Body of pancreas (tissue), 4 donors: ENCODE measurements at places on chromosomes 3 and 15. TPM values are rescaled to one million over a fixed set of nuclear protein-coding genes. Genes with fewer than 3 reads are reported as not detected.

Gene SLC24A5
- total RNA-seq = not detected

Gene VGLL3
- total RNA-seq = 10.2 TPM

Gene PRR20G
- not detected for total RNA-seq

Gene FANCD2
- 1.0 TPM for total RNA-seq

Gene LRRC34
- total RNA-seq = not detected

DNA sequence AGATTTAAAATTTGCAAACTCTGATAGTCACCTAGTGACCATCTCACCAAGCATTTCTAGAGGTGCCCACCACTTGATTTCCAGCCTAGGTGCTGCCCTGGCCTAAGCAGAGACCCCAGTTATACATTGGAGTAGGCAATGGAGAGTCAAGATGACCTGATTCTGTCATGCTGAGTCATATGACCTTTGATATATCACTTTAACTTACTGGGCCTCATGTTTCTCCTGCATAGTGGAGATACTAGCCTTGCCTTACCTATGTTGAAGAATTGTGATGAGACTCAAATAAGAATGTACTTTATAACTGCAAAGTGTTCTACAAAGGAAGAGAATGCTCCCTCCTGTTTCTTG is 75.5 kb upstream of the XCR1 start:
- H3K36me3 ChIP-seq = no peaks in the 10 kb centered on the region
- H3K27ac ChIP-seq = no peak overlapping the region
- no peak for DNase-seq
- H3K27me3 ChIP-seq = no peaks in the 10 kb centered on the region
- no peak overlapping the region for H3K4me3 ChIP-seq

DNA sequence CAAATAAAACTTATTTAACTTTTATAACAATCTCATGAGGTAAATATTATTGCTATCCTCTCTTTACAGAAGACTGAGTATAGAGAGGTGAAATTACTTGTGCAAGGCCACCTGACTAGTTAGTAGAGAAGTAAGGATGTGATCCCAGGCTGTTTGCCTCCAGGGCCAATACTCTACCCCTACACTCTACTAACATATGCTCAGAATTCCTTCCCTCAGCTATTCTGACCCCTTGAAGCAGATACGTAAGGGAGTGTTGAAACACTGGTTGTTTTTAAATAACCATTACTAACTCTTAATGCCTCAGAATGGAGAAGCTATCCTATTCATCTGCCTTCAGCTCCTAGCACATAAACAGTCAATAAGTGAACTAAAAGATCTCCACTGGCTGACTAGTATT is 24.1 kb downstream of the CSTA start:
- no peaks in the 10 kb centered on the region for H3K4me1 ChIP-seq
- no peak for DNase-seq
- no peaks in the 10 kb centered on the region for H3K36me3 ChIP-seq
- H3K27me3 ChIP-seq = no peaks in the 10 kb centered on the region
- no peak overlapping the region for H3K27ac ChIP-seq

GRCh38 chr3:31880020-31880419 is 101.0 kb downstream of the OSBPL10 start:
- no peaks in the 10 kb centered on the region for H3K27me3 ChIP-seq
- H3K4me3 ChIP-seq = no peak overlapping the region
- H3K4me1 ChIP-seq = peaks cover 4% of the 10 kb centered on the region
- H3K36me3 ChIP-seq = no peaks in the 10 kb centered on the region

DNA sequence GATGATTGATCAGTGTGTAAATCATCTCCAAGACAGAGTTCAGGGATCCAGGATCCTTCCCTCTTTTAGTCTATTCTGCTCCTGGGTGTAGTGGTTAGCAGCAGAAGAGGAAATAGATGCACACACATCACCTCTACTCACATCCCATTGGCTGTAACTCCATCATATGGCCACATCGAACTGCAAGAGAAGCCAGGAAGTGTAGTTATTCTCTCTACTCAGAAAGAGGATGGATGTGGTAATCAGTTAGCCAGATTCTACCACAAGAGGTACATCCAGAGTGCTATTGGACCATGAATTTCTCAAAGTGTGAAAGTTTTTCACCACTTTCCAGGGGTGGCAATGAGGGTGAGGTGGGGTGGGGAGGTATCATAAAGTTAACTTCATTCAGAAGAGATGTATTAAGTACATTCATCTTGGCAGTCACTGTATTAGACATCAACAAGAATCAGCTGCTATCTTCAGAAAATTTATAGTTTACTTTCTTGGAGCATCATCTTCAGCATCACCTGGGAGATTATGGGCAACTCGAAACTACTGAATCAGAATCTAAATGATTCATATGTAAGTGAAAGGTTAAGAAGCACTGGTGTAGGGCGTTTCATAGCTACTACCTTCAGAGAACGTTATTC is 60.6 kb upstream of the GAP43 start:
- H3K4me3 ChIP-seq = no peak overlapping the region
- no peak for DNase-seq
- no peaks in the 10 kb centered on the region for H3K36me3 ChIP-seq
- no peaks in the 10 kb centered on the region for H3K27me3 ChIP-seq
- no peaks in the 10 kb centered on the region for H3K4me1 ChIP-seq

DNA sequence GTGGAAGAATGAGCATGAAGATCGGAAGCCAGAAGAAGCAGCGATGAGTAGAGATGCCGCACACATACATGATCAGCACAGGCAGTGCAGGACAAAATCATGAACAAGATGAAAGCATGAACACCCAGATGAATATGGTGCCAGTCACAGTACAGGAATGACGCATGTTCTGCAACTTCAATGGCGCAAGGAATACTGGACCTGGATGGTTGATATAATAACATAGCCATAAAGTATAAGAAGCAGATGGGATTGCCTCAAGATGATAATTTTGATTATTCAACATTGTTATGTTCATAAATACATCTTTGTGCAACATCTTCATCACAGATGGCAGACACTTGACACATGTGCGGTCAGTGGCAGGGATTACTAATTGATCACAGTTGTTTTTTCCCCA is 59.7 kb upstream of the SLCO3A1 start:
- H3K4me3 ChIP-seq = no peak overlapping the region
- no peak overlapping the region for H3K27ac ChIP-seq
- H3K27me3 ChIP-seq = no peaks in the 10 kb centered on the region
- H3K4me1 ChIP-seq = no peaks in the 10 kb centered on the region

- no peak overlapping the region for H3K4me3 ChIP-seq
- H3K36me3 ChIP-seq = no peaks in the 10 kb centered on the region
- no peaks in the 10 kb centered on the region for H3K4me1 ChIP-seq
- DNase-seq = no peak
- no peak overlapping the region for H3K27ac ChIP-seq
- no peaks in the 10 kb centered on the region for H3K27me3 ChIP-seq
Observed at GRCh38 chr15:67396114-67396513, 124.8 kb upstream of the C15orf61 start.

DNA sequence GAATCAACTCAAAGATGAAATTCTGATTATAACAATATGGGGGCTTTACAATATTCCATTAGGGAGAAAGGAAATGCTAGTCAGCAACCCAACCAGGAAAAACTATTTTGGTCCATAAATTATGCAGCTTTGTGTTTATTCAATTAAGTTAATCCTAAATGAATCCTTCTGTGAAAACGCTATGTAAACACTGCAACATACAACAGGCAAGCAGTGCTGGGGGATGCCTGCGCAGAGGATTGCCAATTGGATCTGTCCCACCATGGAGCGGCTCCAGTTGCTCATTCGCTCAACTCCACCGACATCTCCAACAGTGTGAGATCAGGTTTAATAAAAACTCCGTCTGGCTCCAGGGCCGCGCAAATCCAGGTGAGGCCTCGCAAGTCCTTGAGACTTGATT is 290.5 kb upstream of the VEPH1 start:
- H3K4me3 ChIP-seq = no peak overlapping the region
- no peaks in the 10 kb centered on the region for H3K4me1 ChIP-seq
- H3K27ac ChIP-seq = no peak overlapping the region

DNA sequence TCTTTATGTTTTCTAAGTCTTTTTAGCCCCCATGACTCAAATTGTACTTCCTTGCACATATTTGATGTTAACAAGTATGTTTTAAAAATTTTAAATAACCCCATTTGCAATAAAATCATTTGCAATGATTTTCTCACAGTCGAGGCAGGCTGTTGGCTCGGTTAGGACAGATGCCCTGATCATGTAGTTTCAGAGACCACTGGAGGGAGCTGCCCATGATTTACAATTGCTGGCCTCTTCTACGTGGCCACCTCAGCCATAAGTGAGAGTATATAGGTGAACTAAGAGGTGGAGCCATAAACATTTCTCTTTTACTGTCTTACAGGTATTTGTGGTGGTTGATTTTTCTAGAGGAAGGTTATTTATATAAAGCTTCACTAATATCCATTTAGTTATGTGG is 1.7 kb downstream of the DTWD1 start:
- H3K4me1 ChIP-seq = peaks cover 44% of the 10 kb centered on the region
- peak overlapping the region; percentile 68 for H3K4me3 ChIP-seq
- peaks cover 5% of the 10 kb centered on the region for H3K36me3 ChIP-seq
- DNase-seq = peak; percentile 26
- H3K27ac ChIP-seq = no peak overlapping the region

DNA sequence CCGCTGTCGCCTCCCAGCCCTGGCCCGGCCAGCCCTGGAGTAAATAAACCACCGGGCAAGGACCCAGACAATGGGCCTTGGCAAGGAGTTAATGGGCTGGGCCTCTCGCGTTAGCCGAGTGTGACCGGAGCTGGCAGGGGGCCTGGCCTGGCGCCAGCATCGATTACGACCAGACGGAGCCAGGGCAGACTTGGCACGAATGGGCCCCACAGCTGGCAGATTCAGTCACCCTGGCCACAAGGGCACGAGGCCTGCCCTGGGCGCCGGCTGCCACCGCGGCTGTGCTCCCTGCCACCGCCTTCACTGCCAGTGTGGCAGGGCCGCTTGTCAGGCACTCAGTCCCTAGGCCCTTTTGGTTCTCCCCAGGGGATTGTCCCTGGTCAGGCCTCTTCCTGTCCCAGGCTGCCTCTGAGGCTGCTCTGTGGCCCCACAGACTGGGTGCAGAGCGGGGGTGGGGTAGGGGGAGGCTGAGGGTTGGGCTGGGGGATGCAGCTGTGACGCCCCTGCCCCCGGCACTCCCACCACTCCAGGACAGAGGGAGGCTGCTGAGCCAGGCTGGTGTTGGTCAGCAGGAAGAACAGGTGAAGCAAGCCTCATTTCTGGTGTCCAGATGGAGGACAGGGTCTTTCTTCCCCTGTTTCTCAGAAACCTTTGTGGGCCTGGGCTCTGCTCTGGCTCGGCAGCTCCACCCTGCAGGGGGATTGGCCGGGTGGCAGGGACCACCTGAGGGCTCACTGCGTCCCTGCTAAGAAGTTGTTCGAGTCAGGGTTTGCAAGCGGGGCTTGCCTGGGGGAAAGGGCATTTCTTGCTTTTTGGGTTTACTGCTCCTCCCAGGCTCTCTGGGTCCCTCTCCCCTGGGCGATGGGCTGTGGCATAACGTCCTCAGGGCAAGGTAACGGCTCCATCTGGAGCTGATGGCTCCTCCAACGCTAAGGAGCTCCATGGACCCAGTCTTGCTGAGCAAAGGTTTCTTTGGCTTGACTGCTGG is 30.5 kb upstream of the SRP14 start:
- H3K4me1 ChIP-seq = peaks cover 48% of the 10 kb centered on the region
- no peaks in the 10 kb centered on the region for H3K27me3 ChIP-seq
- H3K36me3 ChIP-seq = no peaks in the 10 kb centered on the region

- H3K4me1 ChIP-seq = peaks cover 15% of the 10 kb centered on the region
- no peak overlapping the region for H3K27ac ChIP-seq
- DNase-seq = no peak
- H3K36me3 ChIP-seq = no peaks in the 10 kb centered on the region
- no peaks in the 10 kb centered on the region for H3K27me3 ChIP-seq
Observed at GRCh38 chr15:67244971-67245478, 9.4 kb downstream of the AAGAB start.

DNA sequence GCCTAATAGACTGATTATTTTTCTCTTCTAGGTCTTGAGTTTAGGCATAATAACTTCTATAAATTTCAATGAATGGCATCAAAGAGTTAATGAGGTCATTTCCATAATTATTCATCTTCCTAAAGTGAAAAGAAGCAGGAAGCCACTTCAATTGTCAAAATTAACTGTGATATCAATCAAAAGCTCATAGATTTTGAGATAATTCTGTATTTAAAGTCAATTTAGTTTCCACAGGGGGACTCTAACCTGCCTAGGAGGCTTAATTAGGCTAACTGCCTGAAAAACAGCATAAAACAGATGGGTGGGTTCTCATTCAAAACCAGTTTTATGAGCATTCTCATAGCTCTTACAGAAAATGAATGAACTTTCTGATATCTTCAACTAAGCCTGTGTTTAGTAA is 177.8 kb downstream of the OTOL1 start:
- no peak for DNase-seq
- H3K27me3 ChIP-seq = no peaks in the 10 kb centered on the region
- H3K27ac ChIP-seq = no peak overlapping the region
- H3K36me3 ChIP-seq = no peaks in the 10 kb centered on the region

DNA sequence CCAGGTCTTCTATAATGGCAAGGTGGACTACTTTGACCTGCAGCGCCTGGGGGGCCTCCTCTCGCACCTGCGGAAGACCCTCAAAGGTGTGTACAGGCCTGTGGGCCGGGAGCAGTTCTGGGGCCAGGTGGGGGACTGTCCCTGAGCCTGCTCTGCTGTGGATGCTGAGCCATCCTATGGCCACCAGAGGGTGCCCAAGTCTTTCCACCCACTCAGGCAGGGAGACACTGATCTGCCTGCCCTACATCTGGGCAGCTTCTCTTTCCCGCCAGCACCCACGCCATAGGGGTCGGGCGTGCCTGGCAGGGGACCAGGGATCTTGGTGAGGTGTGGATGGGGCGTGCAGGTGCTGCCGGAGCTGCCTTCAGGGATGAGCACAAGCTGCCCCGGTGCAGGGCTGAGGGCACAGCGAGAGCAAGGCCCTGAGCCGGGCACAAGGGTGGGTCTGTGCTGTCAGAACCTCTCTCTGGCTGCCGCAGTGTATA is 14.1 kb downstream of the RNF123 start:
- no peak overlapping the region for H3K27ac ChIP-seq
- peak; percentile 77 for DNase-seq
- H3K4me1 ChIP-seq = no peaks in the 10 kb centered on the region
- peaks cover 7% of the 10 kb centered on the region for H3K36me3 ChIP-seq
